ENCODE measurements at places on chromosomes 3 and 15.

- DNase-seq = no peak
Observed at GRCh38 chr3:45872569-45872968, 13.8 kb upstream of the CCR9 start.

DNA sequence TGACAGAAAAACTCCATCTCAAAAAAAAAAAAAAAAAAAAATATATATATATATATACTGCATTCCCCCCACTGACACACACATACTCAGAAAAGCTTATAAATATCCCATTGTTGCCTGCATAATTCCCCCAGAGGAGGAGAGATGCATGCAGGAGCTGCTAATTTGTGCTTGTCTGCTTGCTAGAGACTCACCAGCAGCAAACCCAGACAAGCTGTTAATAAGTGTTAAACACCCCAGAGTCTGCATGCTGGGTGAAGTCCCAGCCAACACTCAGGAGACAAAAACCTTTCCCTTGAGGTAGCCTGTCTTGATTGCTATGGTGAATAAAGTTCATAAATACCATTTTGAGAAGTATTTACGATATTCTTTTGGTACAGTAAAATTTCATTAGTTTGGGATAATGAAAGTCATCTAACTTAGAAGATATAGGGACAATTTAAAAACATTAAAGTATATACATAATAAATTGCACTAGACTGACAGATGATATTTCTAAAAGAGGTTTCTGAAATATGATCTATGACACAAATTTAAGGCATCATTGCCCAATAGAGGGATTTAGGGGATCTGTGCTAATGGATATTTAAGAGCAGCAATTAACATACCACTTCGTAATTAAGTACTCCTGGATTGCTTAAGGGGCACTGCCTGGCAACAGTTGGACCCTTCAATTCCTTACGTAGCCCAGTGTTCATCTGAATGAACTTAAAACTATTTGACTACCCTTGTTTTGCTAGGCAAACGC, 400.0 kb upstream of the C2CD4B start:
- no peak for DNase-seq

GRCh38 chr15:95872366-95872771, 458.1 kb upstream of the NR2F2 start:
- DNase-seq = no peak

DNA sequence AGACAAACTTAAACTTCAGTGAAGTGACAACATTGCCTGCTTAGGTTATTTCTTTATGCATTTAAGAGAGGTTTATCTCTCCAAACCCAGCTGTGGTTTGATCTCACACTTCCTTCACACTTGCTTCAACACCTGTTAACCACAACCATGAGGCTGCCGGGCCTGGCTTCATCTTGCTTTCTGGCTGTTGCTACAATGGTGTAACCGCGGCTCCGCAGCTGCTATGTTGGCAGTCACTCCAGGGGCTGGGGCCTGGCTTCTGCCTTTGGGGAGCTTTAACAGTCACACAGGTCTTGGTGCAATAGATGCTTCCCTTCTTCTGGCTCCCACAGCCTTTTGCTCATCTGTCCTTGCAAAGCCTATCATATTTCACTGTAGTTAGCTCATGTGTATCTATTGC, 72.9 kb upstream of the MNS1 start:
- DNase-seq = no peak

DNA sequence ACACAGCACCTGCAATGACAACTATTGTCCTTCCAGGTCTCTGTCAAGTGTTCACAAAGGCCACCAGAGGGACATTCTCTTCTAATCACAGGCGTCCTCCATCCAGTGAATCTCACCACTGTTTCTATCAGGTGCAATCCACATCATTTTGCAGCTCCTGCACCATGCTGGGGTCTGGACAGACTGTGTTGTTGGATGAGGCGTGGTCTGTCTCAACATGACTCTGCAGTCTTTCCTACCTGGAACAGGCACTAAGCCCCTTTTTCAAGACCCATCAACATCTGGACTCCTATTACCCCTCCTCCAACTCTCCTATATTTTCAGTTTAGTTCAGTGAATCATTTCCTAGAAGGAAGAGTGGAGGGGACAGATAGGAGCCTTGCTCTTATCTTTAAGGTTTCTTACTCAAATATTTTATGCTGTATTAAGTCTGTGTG, 31.5 kb upstream of the VEPH1 start:
- no peak for DNase-seq

- DNase-seq = no peak
Observed at GRCh38 chr3:27213450-27213849, 155.7 kb downstream of the NEK10 start.

GRCh38 chr3:192860454-192860853, 57.2 kb downstream of the MB21D2 start:
- DNase-seq = no peak

DNA sequence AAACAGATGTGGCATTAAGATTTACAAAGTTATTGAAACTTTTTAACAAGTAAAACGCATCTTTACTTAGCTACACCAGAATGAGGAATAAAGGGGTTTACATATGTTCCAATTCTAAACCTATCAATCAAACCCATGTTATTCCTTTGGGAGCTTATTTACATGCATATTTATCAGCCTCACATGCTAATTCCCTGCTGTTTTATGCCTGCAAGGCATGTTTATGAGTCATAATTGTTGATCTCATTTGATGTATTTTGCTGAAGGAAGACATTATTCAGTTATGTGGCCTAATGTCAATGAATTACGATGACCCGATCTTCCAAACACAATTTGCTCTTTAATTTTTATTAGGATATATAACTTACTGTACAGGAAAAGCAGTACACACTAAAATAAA, 272.9 kb downstream of the TBC1D5 start:
- no peak for DNase-seq
